Cortex of kidney (tissue), 1 donor: ENCODE measurements at places on chromosomes 16 and 17.

- no peak for DNase-seq
These were observed 11.9 kb upstream of the SSTR5 start for GRCh38 chr16:1060416-1061340.

- no peak for DNase-seq
These were observed 76.0 kb downstream of the ZNF778 start for GRCh38 chr16:89293276-89294143.

- no peak for DNase-seq
These were observed 97.8 kb downstream of the MYH11 start for GRCh38 chr16:15759070-15759469.

- no peak for DNase-seq
These were observed 19.7 kb upstream of the PIK3R5 start for GRCh38 chr17:8985054-8985701.

- no peak for DNase-seq
These were observed 32.8 kb downstream of the HIC1 start for GRCh38 chr17:2087597-2088211.

DNA sequence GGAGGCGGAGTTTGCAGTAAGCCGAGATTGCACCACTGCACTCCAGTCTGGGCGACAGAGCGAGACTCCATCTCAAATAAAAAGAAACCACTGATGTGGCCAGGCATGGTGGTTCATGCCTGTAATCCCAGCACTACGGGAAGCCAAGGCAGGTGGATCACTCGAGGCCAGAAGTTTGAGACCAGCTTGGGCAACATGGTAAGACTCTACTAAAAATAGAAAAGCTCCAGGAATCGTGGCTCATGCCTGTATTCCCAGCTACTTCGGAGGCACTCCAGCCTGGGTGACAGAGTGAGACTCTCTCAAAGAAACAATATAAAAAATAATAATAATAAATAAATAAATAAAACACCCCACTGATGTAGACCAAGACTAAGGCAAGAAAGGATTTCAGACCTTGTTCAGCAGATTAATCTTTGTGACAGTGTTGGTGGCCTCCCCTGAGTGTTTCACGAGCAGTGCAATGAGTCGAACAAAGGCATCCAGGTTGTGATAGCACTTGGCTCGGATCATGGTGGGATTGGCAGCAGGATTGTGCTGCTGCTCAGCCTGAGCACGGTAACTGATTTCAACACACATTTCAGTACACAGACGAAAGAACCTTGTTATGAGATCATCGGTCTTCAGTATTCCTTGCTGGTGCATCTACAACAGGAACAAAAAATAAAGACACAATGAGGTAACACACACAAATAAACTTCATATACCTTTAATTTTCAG lies 18.6 kb downstream of the SETD6 start:
- DNase-seq, result no peak

- DNase-seq, result no peak
These were observed 682.1 kb upstream of the SOX9 start for GRCh38 chr17:71438631-71439146.

DNA sequence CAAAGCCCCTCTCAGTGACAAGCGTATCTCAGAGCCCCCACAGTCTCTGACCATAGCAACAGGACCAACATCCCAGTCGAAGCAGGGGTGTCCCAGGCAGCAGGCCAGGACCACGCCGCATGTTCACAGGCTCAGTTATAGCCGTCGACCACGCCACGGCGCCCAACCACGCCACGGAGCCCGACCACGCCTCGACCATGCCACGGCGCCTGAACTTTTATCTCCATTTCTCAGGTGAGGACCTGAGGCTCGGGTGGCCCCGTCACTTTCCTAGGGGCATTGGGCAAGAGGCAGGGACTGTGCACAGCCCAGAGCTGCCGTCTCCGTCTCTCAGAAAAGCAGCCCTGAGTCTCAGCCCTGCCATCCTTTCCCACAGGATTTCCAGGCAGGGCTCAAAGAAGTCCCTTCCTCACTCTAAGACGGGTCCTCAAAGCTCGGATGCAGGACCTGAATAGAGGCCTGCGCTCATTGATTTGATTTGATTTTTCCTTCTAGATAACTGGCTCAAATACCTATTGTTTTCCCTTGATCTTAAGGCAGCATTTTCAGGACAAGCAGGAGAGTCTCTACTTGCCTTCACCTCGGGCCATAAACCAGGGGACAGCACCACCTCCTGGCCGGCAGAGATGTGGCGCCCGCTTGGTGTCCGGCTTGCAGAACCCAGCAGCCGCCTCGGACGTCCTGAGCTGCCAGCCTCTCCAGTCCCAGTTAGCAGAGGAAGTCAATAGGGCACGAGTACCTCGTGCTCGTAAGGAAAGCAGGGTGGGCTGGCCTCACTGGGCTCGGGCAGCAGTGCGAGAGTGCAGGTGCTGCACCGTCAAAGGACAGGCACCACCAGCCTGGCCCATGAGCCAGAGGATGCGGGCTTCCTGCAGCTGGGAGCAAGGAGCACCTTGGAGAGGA lies 38.8 kb downstream of the C16orf95 start:
- no peak for DNase-seq

DNA sequence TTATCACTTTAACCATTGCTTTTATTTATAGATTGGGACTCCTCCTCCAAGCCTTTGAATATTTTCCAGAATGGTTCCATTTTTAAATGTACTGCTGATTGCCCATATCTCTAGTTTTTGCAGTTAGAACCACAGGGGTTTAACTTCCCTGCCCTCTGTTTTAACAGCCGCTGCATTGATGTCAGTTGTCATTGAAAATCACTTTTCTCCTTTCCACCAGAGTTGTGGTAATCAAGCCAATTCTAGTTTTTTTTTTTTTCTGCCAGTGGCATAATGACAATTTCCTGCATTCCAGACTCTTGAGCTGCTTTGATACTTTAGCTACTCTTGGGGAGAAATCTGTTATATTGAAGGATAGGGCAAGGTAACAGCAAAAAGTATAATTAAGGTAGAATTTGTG lies 91.5 kb downstream of the HS3ST4 start:
- DNase-seq, result no peak

- DNase-seq, result no peak
These were observed 22.3 kb upstream of the CNOT1 start for GRCh38 chr16:58651965-58652348.

DNA sequence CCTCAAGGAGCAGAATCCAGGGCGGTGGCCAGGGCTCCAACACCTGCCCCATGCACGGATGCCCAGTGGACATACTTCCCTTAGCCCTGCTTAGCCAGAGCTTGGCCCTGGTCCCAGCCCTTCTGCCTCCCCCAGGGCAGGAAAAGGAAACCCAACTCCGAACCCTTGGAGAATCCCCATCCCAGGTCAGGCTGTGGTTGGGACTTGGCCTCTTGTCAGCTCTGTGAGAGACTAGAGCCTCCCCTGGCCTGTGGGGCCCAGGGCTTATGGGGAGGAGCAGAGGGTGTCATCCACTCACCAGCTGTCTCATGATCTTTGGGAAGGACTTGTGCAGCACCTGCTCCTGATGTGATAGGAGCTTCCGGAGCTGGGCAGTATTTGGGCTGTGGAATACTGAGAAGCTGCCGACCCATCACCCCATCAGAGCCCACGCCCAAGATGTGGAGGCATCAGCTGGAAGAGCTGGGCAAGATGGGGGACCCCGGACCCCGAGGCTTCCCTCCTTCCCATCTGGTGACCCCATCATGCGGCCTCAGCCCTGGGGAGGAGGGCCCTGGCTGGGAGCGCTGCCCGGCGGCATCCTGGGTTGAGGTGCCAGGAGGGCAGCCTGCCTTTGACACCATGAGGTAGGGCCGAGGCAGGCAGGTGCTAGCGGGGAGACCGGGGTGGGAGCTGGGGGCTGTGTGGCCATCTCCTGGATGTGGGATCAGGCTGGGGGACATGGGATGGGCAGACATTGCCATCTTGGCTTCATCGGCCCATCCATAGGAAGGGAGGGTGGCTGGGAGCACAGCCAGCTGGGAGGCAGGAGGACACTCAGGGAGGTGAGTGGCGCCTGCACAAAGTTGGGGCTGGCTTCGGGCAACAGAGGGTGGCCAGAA lies 45.1 kb downstream of the TNFRSF13B start:
- DNase-seq, result no peak

- no peak for DNase-seq
These were observed 10.3 kb upstream of the RPL38 start for GRCh38 chr17:74192950-74193781.

DNA sequence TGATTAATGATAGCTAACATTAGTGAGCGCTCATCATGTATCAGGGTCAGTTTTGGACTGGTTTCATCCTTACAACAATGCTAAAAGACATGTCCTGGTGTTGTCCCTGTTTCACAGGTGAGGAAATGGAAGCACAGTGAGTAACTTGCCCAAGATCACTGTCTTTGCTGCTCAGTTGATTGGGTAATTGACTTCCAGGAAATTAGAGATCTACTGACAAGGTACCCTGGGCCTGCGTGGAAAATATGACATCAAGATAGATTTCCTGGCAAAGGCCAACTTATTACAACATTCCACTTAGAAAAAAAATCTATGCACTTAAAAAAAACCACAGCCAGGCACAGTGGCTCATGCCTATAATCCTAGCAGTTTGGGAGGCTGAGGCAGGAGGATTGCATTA lies 96.3 kb downstream of the CYLD start:
- no peak for DNase-seq

- no peak for DNase-seq
These were observed 57.8 kb downstream of the LMF1 start for GRCh38 chr16:912684-913613.

GRCh38 chr17:2420176-2420575 lies 19.3 kb upstream of the MNT start:
- DNase-seq, result no peak

- no peak for DNase-seq
These were observed 219.0 kb downstream of the UTP18 start for GRCh38 chr17:51479303-51479702.

DNA sequence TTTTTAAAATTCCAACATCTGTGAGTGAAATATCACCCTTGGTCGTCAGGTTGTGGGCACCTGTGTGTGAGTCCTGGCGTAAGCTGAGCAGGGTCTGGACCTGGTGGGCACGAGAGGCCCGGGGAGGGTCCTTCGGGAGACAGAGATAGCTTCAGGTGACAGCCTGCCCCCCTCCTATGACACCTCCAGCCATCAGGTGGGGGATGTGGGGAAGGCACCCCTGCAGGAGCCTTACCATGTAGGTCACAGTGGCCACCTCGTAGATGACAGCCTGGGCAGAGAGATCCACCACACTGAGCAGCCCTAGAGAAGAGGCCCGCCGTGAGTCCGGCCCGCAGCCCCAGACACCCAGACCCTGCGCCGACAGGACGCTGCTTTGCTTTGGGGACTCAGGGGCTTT lies 11.2 kb downstream of the SLC47A2 start:
- no peak for DNase-seq

- DNase-seq, result no peak
These were observed 1.7 kb downstream of the NATD1 start for GRCh38 chr17:21251337-21252010.

GRCh38 chr17:20284022-20284421 lies 183.3 kb downstream of the LGALS9B start:
- no peak for DNase-seq

- DNase-seq, result no peak
These were observed 155.2 kb upstream of the C17orf78 start for GRCh38 chr17:37220607-37220953.

- no peak for DNase-seq
These were observed 2.8 kb upstream of the ROGDI start for GRCh38 chr16:4805231-4805630.

- no peak for DNase-seq
These were observed 156.3 kb downstream of the ITFG1 start for GRCh38 chr16:47304563-47304962.

DNA sequence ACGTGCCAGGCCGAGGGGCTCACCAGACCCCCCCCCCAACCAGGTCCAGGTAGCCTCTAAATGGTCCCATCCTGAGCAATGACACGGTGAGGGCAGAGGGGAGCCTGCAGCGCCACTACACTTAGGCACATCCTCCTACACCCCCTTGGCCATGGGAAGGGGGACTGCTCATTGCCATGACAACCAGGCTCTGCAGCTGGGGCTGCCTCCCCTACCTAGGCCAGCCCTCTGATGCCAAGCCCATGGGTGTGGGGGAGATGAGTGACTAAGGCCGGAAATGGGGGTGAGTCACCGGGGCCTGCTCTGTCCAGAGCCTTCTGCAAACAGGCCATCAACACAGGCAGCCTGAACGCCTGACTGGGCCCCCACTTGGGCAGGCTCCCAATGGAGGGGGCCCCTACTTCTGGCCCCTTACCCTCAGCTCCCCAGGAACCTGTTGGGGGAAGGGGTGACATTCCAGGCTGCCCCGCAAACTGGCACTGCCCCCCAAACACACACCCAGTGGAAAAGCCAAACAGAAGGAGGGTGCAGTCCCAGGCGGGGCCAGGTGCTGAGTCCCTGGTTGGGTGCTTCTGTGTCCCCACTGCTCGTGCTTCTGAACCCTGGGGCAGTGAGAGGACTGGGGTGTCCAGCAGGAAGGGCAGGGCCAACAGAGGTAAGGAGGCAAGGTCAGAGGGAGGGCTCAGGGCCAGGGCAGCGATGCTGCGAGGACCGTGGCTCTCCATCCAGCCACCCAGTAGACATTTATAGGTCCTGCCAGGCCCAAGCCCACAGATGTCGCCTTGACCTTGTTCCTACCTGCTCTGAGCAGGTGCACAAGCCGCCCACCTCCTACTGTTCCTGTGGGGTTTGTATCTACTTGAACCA lies 8.2 kb downstream of the PLCD3 start:
- no peak for DNase-seq
